Activated T-helper 1 cell treated with Interleukin-2 at 50 U/mL for 16 hours (primary cell): ENCODE measurements at places on chromosomes 3 and 15.

- no peak for DNase-seq
Measured at GRCh38 chr3:109070211-109070610, 47.7 kb downstream of the MORC1 start.

GRCh38 chr3:152030320-152030719 lies 156.9 kb downstream of the SUCNR1 start:
- no peak for DNase-seq

- DNase-seq = no peak
Measured at GRCh38 chr3:151856118-151856517, 17.3 kb upstream of the SUCNR1 start.

- DNase-seq = no peak
Measured at GRCh38 chr3:170572665-170573253, 13.1 kb downstream of the SLC7A14 start.

GRCh38 chr15:34359416-34359815 lies 7.6 kb downstream of the LPCAT4 start:
- no peak for DNase-seq

- DNase-seq = no peak
Measured at GRCh38 chr3:186717039-186717457, at the start of gene KNG1. TSS of gene KNG1 (plus strand) at chr3:186717359. CDS start at chr3:186717543, 184 bp downstream.

- DNase-seq = no peak
Measured at GRCh38 chr15:82871358-82871757, 61.9 kb downstream of the WHAMM start.

GRCh38 chr15:83555383-83555782 lies 98.5 kb upstream of the ADAMTSL3 start:
- no peak for DNase-seq

- DNase-seq = no peak
Measured at GRCh38 chr15:32738666-32739065, 20.9 kb downstream of the GREM1 start.

GRCh38 chr3:184651904-184652303 lies 60.0 kb downstream of the MAGEF1 start:
- no peak for DNase-seq

GRCh38 chr15:68674975-68675374 lies 96.2 kb downstream of the CORO2B start:
- DNase-seq = no peak

DNA sequence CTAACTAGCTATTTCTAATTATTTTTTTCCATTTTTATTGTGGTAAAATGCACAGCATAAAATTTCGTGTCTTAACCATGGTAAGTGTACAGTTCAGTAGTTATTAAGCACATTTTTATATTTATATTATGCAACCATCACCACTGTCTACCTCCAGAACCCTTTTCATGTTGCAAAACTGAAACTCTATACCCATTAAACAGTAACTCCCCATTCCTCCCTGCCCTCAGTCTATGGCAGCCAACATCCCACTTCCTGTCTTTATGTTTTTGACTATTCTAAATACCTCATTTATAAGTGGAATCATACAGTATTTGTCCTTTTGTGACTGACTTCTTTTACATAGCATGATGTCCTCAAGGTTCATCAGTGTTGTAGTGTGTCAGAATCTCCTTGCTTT lies 25.5 kb downstream of the SLC35A5 start:
- no peak for DNase-seq

- DNase-seq = no peak
Measured at GRCh38 chr3:64909011-64909410, 221.2 kb upstream of the ADAMTS9 start.

DNA sequence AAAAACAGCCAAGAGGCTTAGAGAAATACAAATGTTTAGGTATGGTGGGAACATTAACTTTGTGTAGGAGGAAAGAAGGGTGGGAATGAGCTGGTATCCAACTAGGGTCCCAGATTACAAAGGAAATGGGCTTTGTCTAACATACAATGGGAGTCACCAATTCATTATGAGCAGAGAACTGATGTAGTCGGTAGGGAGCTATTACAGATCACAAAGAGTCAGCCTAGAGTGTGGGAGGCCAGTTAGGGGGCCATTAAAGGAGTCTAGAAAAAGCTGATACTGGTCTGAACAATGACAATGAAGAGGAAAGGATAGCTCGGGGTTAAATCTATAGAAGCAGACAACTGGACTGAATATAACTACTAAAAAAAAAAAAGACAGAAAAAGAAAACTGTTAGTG lies 15.5 kb downstream of the ANO10 start:
- no peak for DNase-seq

- DNase-seq = no peak
Measured at GRCh38 chr15:42825599-42825998, 88.7 kb upstream of the CDAN1 start.

GRCh38 chr3:12979151-12979946 lies 93.9 kb downstream of the IQSEC1 start:
- DNase-seq = no peak

DNA sequence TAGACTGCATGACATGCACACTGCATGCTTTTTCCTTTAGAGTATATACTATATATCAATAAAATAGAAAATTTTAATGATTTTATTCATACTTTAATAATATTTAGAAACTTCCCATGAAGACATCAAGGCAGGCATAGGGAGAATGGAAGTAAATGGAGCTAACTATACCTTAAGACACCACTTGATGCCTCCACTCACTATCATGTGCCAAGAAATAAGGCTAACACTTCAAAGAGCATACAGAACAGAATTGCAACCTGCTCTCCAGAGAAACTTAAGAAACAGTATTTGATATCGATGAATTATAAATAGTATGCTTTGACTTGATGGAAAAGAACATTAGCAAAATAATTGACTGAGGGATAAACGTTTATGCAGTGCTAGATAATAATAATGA lies 192.6 kb upstream of the MBNL1 start:
- no peak for DNase-seq

DNA sequence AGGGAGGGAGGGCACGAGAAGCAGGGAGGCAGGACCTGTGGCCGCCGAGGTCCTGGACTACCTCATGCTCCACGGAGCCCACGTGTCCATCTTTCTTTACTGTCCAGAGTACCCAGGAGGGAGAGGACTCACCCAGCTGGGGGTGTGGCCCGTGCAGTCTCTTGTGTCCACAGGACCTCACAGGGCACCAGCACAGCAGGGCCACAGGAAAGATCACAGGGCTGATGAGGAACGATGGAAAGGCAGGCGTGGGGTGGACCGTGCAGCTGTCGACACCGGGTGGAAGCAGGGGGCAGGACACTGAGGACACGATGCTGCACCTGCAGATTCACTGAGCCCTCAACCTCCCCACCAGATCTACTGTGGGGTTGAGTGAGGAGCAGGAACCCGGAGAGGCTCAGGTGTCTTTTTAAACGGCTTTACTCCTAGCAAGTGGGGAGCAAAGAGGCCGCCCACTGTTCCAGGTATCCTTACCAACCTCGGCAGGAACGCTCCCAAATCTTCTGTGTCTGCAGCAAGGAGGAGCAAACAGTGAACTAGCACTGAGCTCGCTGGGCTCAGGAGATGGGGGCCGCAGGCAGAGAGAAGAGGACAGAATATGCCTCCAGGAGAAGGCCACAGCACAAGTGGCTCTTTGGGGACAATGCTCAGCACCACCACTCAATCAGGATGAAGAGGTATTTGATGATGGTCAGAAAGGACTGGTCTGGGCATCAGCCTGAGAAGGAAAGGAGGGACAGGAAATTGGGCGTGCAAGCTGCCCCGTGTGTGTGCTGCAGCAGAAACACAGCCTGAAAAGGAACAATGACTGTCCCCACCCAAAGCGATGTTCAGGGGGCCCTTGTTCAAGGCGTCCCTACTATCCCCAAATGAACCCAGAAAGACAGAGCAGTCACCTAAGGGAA lies 198.8 kb downstream of the XXYLT1 start:
- DNase-seq = no peak

DNA sequence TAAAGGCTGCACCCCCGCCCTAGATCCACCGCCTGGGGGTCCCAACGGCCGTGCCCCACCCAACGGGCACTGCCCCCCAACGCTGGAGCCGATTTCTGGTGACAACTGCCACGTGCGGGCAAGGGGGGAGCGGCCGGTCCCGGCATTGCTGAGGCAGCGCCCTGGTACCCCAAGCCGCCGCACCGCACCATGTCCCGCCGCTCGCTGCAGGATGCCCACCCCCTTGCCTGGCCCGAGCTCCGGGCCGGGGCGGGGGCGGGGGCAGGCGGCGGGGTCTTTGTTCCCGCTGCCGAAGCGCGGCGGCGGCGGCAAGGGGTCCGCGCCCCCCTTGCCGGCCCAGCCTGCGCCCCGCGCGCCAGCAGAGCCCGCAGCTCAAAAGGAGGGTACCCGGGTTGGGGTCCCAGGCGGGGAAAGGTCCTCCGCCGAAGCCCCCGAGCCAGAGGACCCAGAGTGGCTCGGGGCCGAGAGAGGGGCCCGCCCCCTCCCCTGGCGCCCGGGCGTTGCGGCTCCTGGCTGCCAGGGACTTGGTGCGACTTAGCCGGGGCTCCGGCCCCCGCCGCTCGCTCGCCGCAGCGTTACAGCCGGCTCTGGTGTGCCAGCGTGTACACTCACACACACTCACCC lies 678 bp downstream of the SEMA7A start:
- DNase-seq = no peak

- DNase-seq = no peak
Measured at GRCh38 chr3:184381261-184382224, 1.7 kb downstream of the CHRD start.

DNA sequence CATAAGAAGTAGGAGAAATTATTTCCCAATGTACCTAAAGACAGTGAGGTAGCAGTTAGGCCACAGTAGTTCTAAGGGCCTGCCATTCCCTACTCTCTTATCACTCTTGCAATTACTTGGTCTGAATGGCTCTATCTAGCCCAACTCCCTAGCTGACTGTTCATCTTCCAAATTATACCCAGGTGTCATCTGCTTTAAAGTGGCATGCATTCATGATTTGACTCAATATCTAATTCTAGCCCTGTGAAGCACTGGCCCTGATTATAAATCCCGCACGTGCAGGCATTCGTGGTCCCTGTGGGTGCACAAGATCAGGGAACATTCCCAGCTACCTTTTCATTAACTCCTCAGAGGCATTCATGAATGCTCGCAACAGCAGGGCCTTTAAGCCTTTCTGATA lies 43.1 kb upstream of the ZNF774 start:
- no peak for DNase-seq

GRCh38 chr3:138173769-138174420 lies 826 bp downstream of the DBR1 start:
- DNase-seq = no peak

GRCh38 chr3:112382543-112383160 lies 49.7 kb downstream of the CD200 start:
- DNase-seq = no peak

DNA sequence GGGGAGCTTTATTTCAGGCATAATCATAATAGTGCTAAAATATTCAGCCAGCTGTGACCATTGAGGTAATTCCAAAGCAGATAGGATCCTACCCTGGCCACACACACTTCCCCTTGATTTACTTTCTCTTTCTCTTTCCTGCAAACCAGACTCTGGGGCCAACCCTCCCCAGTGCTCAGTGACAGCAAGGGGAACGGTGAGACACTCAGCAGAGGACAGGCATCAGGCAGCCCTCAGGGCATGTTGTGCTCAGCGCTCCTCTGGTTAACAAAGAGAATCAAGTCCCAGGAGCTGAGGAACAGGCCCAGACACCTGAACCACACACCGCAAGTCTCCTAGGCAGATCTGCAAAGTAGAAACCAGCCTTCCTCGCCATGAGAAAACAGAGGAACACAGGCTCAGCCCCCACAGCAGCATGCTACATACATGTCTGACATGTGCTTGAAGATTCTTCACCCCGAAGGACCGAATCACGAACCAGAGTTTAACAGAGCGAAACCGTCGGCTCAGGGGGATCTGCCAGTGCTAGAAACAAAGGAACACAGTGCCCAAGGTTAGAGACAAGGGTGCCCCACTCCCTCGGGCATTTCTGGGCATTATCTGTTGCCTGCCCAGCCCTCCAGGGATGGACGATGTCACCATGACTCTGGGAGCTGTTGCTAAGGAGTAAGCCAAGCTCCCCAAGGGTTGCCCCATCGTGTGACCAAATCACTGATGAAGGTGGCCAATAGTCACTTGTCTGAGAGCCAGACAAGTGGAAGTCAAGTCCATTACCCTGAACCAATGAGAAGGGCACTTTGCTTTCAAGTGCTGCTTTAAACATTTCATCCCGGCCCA lies 17.5 kb downstream of the HDC start:
- DNase-seq = no peak

DNA sequence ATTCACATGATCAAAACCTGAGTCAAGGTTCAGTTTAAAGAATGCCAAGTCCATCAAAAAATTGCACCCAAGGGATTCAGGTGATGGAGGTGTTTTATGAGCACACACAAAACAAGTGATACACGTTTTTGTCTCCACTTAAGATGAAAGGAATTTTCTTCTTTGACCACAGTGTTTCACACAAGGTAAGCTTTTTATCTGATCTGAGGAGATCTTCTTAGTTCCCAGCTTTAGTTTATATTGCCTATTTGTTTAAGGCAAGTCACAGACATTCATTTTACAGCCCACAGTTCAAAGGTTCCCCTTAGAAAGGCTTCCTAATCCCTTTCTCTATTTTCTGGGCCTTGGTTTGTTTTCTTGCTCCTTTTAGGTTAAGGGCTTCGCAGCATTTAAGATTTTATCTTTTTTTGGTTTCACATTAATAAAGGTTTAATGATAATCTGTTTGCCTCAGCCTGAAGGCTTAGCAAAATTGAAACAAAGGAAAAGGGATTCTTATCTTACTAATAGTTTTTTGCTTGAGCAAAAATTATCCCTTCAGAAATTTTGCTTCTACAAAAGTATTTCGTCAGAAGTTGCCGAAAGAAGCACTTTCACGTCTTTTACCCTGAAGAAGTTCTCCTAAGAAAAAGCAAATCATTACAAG lies 420.5 kb upstream of the NAALADL2 start:
- no peak for DNase-seq

- no peak for DNase-seq
Measured at GRCh38 chr3:67529337-67529736, 125.1 kb downstream of the SUCLG2 start.

DNA sequence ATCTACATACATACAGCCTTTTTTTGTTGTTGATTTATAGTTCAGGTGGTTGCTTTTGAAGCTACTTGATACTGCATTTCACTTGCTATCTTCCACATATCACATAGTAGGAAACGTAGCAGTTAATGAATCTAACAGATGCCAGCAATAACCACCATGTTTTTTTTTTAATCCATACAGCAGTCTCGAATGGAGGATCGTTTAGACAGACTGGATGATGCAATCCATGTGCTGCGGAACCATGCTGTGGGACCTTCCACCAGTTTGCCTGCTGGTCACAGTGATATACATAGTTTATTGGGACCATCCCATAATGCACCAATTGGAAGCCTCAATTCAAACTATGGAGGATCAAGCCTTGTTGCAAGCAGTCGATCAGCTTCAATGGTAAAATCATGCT lies 123.2 kb upstream of the CGNL1 start:
- no peak for DNase-seq

- DNase-seq = no peak
Measured at GRCh38 chr15:80659375-80659774, 35.7 kb upstream of the ABHD17C start.

DNA sequence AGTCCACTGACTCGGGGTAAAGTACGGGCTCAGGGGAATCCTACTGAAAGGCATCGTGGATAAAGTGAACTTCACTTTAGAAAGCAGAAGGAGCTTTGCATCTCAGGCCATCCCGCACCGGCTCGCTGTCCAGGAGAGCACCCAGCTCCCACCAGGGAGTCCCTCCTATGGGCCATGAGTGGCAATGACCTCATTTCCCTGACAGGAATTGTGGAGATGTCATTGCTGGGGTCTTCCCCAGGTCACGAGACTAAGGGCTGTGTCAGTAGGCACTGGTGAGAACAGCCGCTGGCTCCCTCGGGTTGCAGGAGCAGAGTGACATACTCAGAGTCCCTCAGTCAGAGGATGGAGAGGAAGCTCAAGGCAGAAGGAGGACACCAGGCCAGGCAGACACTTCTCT lies 97.3 kb downstream of the XXYLT1 start:
- DNase-seq = no peak
